ENCODE measurements at places on chromosomes 12 and 14. TPM values are rescaled to one million over a fixed set of nuclear protein-coding genes. Genes with fewer than 3 reads are reported as not detected.

DNA sequence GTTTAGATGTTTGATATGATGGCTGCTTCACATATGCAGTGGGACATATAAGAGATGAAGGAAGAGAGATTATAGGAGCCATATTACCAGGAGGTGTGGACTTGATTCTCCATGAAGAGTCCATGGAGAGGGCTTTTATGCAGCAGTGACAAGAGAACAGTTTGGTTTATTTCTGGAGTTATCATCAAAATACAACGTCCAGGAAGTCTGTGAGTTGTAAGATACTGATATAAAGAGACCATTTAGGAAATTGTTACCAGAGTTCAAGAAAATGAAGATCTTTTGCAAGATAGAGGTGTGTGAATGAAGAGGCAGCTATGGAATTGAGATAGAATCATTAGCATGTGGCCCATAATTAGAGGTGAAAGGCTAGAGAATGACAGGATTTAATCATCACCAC is 431.7 kb downstream of the NPAS3 start:
- DNase-seq: no peak

GRCh38 chr14:100298551-100299237 is 7.5 kb downstream of the SLC25A29 start:
- no peak for DNase-seq

DNA sequence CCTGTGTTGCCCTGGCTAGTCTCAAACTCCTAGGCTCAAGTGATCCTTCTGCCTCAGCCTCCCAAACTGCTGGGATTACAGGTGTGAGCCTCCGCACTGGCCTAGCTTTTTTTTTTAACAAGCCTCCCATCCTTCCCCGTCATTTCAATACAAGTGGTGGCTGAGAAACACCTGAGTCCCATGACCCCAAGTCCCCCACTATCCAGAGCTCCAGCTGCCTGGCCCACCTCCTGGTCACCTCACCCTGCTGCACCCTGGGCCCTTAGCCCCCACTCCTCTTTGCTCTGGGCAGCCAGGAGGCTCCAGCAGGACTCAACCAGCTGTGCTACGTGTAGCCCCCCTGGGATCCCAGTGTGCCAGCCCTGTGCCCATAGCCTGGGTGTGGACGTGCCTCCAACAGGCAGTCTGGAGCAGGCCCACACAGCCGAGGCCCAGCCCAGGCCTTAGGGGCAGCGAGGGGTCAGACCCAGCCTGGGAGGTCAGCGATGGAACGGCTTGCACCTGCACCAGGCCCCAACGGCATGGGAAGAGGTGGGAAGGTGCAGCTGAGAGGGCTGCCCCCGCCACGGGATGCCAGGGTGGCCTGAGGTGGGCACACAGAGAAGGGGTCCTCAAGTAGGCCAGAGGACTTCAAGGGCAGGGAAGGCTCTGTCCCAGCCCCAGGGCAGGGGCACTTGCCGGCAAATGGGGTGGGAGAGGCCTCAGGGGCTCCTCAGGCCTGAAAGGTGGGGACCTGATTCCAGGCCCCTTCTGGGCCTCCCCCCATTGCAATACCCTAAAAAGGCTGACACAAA is 6.5 kb downstream of the AHNAK2 start:
- no peak for DNase-seq

- DNase-seq: no peak
Measured at GRCh38 chr14:20438664-20439063, 2.7 kb upstream of the KLHL33 start.

GRCh38 chr12:120775862-120776552 is 50.4 kb downstream of the ACADS start:
- DNase-seq: no peak

DNA sequence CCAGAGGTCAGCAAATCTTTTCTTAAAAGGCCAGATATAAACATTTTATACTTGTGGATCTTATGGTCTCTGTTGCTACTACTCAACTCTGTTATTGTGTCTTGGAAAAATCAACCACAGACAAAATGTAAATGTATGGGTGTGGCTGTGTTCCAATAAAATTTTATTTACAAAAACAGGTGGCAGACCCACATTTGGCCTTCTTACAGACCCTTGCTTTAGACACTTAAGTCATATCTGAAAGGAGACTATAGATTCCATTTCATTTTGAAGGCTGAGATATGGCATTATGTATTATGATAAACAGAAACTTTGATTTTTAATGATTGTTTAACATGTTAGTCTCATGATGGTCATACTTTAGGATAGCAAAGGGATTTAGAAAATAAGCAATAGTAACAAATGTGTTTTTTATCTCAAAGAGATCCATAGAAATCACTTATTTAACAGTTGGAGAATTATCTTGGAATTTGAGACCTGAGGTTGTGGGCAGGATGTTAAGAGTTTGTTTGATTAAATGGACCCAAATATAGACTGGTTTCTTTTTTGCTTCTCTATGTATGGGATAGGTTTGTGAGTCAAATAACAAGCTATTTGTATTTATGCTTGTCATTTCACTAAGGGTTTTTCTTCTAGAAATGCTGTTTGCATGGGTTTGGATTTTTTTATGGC is 51.2 kb downstream of the PPFIBP1 start:
- no peak for DNase-seq

GRCh38 chr12:122072031-122072970 is 6.3 kb upstream of the MLXIP start:
- DNase-seq: peak; percentile 82

DNA sequence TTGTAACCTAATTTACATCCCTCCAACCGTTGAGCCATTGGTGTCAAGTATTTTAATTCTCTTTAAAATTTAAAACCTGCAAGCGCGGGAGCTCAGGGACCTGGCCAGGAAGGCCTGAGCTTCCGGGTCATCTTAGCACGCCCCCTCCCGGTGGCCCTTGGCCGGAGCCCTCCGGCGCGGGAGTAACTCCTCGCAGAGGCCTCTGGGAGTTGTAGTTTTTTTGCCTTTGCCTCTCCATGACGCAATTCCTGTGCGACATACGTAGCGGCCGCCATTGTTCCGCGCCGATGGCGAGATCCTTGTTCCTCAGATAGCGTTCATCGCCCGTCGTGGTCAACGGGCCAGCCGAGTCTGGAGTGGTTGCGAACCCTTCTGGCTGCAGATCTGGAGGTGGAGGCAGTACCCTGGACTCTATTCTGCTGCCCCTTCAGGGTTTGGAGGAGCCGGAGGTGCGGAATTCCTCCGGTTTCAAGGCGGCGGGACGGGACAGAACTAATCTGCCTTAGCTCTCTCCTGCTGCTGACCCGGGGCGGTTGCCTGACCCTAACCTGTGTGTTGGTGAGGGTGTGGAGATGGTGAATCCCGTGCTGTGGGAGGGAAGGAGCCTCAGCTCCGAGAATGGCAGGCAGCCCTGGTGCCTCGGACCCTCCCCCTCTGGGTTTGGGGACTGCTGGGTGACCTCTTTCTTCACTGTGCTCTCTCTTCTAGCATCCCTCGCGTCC is at the start of gene ZNF268:
ZNF268 (plus strand) TSS at position 258 of the 722 bp plus-strand sequence. CDS start 503 bp downstream, outside the sequence.
- peak; percentile 90 for DNase-seq

GRCh38 chr14:81161088-81161487 is 59.7 kb downstream of the GTF2A1 start:
- DNase-seq: no peak

- DNase-seq: no peak
Measured at GRCh38 chr12:71360013-71360412, 79.6 kb upstream of the LGR5 start.

DNA sequence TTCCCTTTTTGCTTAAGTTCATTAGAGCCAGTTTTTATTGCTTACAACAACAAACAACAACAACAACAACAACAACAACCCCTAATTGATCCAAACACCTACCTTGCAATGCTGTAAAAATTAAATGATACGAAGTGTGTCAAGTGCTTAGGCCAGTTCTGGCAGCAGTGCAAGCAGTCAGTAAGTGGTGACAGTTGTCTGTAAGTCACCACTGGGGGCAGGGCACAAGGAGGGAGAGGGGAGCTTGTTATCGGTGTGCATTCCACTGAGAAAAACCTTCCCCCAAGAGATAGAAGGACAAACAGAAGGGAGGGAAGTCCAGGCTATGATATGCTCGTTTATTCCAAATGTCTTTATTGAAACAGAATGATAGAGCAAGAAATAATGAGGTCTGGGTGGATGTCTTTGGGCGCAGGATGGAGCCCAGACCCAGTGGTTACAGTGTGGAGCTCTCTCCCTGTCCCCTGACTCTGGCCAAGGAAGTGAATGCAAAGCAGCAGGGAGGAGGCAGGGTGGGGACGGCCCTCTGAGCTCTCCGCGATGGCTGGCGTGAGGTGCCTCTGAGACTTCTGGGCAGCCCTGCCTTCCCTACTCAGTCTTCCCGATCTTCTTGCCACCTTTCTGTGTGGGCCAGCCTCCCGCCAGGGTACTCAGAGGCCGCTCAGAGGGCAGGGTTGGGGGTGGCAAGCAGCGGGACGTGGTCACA is 6.5 kb downstream of the SLC22A17 start:
- DNase-seq: no peak

- peak; percentile 62 for DNase-seq
Measured at GRCh38 chr14:22375321-22375930, 213.6 kb downstream of the DAD1 start.

GRCh38 chr12:110002676-110003515 is 3.7 kb downstream of the ANKRD13A start:
- no peak for DNase-seq

DNA sequence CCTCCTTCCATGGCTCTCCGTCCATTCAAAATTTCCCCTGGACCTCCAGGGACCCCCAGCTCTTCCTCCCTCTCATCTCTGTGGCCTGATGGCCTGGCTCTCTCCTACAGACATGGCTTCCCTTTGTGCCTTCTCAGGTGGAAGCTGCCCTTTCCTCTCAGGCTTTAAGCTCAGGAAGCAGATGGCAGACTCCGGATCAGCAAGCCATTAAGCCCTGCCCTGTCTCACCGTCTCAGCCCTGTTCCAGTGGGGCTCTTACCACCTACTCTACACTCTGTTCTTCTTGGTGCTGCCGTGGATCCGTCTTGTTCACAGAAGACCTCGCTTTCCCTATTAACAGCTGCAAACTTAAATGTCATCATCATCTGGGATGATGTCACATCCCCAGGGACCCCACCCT is 33.1 kb downstream of the NPC2 start:
- no peak for DNase-seq

GRCh38 chr14:90168425-90169105 is 87.8 kb upstream of the PSMC1 start:
- no peak for DNase-seq

DNA sequence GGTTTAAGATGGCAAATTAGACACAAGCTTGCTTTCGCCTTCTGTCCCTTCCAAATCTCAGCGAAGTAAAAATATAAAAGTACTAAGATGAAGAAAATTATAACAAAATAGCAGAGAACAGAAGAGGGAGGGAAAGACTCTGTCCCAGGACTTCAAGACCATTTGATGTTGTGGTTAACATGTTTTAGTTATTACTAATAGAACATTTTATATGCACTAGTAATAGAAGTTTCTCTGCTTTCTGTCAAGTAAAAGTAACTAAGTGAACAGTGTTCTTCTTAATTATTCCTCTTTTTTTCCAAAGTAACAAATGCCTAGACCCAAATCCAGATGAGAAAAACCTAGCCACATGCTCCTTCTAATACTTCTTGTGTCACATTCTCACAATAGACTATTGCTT is 85.1 kb upstream of the DAAM1 start:
- DNase-seq: no peak

GRCh38 chr14:105971593-105972500 is 445.5 kb downstream of the TMEM121 start:
- no peak for DNase-seq

- DNase-seq: peak; percentile 0
Measured at GRCh38 chr12:10540776-10541205, 35.1 kb downstream of the EIF2S3B start.

GRCh38 chr12:56346675-56347074 is 8.0 kb downstream of the IL23A start:
- DNase-seq: no peak

- DNase-seq: no peak
Measured at GRCh38 chr12:15629761-15630160, 159.4 kb downstream of the EPS8 start.

GRCh38 chr14:91300283-91300895 is 55.9 kb upstream of the GPR68 start:
- DNase-seq: no peak

DNA sequence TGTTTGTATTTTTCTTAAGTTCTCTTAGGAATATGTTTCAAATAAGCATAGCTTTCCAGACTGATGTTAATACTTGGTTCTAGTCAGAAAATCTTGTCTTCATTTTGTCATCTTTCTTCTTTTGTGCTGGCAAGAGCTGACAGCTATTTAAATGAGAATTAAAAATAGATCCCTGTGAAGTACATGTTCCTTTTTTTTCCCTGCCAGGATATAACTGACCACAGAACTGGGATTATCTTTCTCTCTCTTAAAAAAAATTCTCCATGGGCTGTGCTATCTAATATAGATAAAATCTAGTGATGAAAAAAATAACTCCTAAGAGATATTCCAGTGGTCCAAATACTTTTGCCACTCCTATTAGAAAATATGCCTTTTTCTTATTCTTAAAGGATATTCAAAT is 163.4 kb downstream of the AKAP6 start:
- DNase-seq: no peak

GRCh38 chr12:41437563-41437962 is 249.4 kb downstream of the PDZRN4 start:
- DNase-seq: no peak

GRCh38 chr12:26406813-26407212 is 211.4 kb downstream of the SSPN start:
- DNase-seq: no peak

DNA sequence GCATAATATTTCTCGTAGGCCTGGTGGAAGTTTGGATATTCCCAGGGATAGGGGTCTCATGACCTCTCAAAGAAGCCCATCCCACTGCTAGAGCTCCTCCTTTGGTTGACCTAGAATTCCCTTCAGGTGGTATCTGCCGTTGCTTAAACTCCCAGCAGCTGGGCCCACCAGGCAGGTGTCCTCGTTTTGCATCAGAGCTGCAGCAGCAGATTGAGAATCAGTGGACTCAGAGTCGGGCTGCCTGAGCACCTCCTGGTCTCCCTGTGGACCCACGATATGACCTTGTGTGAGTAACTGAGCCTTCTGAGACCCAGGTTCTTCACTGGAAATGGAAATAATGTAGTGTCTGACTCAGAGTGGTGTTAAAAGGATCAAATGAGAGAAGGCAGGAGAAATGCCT is 132.7 kb downstream of the PAPOLA start:
- no peak for DNase-seq

Gene AMN
- 0.13 TPM for total RNA-seq

Gene GYS2
- total RNA-seq: not detected

Gene MGP
- 328 TPM for total RNA-seq

Gene PPM1H
- 1.3 TPM for total RNA-seq

Gene KERA
- total RNA-seq: not detected

Gene FBXW8
- 12.6 TPM for total RNA-seq

Gene GRIP1
- under 0.01 TPM for total RNA-seq

Gene SMIM41
- under 0.01 TPM for total RNA-seq

Gene ALDH2
- total RNA-seq: 62.2 TPM

Gene GPRC5A
- total RNA-seq: 1.8 TPM

Gene OGFOD2
- 7.6 TPM for total RNA-seq

Gene SCNN1A
- under 0.01 TPM for total RNA-seq

Gene CKAP4
- total RNA-seq: 36.2 TPM

Gene ANKRD9
- 3.7 TPM for total RNA-seq

Gene LMO3
- not detected for total RNA-seq

Gene TNFAIP2
- total RNA-seq: 38.3 TPM
